ENCODE measurements at places on chromosomes 11 and 22.

- no peak for DNase-seq
These were observed 312.7 kb downstream of the NTM start for GRCh38 chr11:131683131-131683530.

GRCh38 chr22:31248965-31249958 lies 37.2 kb downstream of the LIMK2 start:
- DNase-seq = no peak

GRCh38 chr11:9716275-9717039 lies 52.6 kb downstream of the SWAP70 start:
- peak; percentile 83 for DNase-seq

GRCh38 chr11:126727381-126727780 lies 273.2 kb downstream of the KIRREL3 start:
- DNase-seq = no peak

- DNase-seq = no peak
These were observed 1021.4 kb upstream of the TENM4 start for GRCh38 chr11:80462211-80462610.

- DNase-seq = no peak
These were observed 230.1 kb downstream of the MIAT start for GRCh38 chr22:26887456-26887855.

DNA sequence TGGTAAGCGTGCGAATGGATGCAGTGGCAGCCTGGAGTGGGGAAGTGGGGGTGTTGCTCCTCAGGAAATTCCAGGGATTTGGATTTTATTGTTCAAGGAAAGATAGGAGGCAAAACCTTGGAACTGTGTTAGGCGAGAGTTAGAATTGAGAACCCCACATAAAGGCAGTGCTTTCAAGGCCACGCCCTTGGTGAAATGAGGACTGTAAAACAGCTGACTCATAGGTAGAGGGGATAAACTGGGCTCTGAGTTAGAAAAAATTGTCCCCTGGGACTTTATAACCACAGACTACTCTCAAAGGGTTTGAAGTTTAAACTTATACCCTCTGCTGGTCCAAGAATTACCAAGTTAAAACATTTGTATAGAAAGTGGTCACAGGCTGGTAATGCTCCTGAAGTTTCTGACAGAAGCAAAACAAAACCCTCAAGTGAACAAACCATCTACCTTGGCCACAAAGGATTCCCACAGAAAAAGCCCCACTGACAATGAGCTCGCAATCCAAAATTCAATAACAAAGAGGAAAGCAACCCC lies 250.3 kb upstream of the TBCEL start:
- DNase-seq = no peak

DNA sequence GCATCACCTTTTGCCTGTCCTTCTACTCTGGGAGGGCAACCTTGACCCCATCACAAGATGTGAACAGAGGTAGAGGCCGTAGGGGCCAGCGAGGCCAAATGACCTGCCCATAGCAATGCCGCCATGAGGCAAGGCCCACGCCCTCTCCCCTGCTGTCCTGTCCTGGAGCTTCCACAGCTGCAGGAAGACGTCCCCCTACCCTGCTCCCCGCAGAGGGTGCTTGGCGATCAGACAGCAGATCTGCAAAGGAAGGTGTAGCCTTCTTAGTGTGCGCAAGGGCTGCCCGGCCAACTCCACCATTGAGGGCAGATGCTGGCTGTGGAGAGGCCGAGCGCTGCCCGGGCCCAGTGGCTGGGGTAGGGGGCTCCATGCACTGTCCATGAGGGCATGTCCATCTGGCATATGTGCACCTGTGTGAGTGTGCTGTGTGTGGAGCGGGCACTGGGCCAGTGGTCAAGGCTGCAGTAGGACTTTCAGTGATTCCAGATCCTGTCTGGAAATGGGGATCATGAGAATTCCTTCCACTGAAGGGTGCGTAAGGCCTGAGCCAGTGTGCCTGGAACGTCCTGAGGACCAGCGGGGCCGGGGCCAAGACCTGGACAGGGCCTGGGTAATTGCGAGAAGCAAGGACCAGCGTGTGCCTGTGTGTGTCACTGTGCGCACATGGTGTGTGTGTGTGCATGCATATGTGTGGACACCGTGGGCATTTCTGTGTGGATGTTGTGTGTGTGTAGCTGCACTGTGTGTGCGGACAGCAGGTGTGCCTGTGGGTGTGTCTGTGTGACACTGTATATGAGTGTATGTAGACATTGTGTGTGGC lies 11.0 kb downstream of the TRPM5 start:
- DNase-seq = no peak

DNA sequence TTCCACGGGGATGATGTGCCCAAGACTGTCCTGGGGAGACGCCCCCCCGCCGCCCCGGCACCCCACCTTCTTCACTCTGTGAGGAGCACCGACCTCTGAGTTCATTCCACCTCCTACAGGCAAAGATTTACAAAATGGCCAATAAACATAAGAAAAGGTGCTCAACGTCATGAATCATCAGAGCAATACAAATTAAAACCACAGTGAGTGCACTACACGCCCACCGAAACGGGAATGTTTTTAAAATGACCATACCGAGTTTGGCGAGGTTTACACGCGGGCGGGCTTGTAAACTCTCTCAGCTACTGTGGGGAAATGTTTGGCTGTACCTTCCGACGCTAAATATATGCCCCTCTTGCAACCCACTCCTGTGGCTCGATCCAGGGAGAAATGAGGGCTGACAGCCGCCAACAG lies 7.9 kb downstream of the NPTXR start:
- no peak for DNase-seq

DNA sequence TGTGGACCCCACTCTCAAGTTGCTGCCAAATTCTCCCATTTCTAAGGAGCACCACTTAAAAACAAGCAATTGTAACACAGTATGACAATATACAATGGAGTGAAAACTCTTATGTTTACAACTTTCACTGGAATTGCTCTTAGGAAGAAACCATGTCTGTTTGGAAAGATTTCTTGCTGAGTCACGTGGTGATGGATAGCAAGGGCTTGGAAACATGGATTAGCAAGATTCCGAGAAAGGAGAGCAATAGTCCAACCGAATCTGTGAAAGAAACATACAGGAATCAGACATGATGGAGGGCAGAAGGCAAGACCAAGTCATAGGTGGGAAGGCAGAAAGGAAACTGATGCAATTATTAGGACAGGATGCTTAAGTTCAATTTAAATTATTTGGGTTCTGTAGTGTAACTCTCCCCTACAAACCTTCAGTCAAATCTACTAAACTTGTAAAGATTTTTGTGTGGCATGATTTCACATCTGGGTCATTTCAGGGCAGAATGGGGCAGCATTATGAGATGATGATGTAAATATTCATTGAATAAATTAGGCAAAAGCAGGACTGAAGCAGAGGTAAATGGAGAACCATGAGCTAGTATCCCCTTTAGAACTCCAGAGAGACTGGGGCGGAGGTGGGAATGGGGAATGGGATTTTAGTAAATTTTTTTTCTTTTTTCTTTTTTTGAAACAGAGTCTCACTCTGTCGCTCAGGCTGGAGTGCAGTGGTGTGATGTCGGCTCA lies 27.8 kb upstream of the THY1 start:
- no peak for DNase-seq

- no peak for DNase-seq
These were observed 32.4 kb downstream of the POU2F3 start for GRCh38 chr11:120272303-120272702.

- no peak for DNase-seq
These were observed 47.3 kb downstream of the PRDM11 start for GRCh38 chr11:45193695-45194094.

DNA sequence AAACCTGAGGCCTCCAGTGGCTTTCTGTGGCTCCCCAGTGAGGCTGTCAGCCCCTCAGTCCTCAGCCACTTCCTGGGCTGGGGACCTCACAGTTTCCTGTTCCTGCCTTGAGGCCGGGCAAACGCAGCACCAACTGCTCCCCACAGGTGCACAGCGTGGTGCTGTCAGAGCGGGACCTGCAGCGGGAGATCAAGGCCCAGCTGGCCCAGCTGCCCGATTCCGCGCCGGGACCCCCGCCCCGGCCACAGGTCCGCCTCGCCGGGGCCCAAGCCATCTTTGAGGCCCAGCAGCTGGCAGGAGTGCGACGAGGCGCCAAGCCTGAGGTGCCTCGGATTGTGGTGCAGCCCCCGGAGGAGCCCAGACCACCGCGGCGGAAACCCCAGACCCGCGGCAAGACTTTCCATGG lies 5.4 kb downstream of the TBC1D10C start:
- DNase-seq = no peak

DNA sequence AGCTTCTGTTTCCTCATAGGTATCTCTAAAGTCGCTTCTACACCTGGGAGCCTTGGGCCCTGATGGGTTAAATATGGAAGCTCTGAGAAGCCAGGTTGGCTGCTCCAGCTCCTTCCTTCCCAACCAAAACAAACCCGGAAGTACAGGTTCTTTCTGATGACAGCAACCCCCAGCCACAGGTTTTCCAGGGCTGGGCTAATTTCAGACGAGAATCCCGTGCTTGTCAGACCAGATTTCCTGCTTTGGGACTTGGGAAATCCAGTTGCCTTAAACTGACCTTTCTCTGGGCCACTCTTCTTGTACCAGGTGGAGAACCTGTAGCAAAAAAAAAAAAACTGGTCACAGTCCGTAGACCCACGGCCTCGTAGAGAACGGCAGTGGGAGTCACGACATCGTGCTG lies 51.9 kb downstream of the RBX1 start:
- DNase-seq = no peak

DNA sequence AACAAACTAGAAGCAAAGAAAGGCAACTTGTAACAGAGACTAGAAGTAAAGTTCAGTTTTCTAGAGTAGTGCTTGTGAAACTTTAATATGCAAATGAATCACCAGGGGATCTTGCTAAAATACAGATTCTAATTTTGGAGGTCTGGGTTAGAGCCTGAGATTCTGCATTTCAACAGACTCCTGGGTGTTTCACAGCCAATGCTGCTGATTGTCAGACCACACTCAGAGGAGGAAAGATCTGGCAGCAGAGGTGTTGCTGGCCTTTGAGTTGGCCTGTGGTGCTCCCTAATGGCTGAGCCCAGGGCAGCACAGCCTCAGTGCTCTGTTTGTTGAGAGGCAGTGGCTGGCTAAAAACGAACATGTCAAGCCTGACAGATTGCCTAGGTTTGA lies 5.4 kb downstream of the CRY2 start:
- peak; percentile 48 for DNase-seq

DNA sequence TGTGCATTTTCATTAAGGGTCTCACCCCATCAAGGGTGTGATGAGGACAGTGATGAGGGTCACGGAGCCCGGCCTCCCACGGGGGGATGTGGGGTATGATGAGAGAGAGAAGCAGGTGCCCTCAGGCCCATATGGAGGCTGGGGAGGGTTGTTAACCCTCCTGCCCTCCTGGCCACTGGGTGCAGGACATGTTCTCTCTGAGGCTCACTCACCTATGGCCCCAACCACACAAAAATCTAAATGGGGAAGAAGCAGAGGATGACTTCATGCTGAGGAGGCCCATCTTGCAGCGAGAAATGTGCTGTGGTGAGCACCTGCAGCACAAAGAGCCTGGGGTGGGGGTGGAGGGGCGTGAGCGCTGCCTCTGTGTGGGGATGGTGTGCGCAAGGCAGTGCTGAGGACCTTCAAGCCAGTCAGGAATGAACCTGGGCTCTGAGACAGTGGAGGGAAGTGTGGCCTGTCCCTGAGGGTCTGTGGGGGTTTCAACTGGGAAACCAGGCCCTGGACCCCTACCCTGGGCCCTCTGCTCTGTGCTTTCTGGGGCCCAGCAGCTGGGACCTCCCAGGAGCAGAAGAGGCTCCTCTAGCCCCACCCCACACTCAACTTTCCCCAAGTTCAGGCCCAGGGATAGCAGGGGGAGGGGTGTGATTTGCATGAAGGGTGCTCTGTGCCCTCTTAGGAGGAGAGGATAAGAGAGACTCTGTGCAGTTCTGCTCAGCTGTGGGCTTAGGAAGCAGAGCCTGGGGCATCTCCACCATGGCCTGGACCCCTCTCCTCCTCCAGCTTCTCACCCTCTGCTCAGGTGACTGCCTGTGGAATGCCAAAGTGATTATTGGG lies 43.0 kb upstream of the TOP3B start:
- DNase-seq = no peak

- no peak for DNase-seq
These were observed 1.0 kb downstream of the ADAMTS15 start for GRCh38 chr11:130449310-130449990.

DNA sequence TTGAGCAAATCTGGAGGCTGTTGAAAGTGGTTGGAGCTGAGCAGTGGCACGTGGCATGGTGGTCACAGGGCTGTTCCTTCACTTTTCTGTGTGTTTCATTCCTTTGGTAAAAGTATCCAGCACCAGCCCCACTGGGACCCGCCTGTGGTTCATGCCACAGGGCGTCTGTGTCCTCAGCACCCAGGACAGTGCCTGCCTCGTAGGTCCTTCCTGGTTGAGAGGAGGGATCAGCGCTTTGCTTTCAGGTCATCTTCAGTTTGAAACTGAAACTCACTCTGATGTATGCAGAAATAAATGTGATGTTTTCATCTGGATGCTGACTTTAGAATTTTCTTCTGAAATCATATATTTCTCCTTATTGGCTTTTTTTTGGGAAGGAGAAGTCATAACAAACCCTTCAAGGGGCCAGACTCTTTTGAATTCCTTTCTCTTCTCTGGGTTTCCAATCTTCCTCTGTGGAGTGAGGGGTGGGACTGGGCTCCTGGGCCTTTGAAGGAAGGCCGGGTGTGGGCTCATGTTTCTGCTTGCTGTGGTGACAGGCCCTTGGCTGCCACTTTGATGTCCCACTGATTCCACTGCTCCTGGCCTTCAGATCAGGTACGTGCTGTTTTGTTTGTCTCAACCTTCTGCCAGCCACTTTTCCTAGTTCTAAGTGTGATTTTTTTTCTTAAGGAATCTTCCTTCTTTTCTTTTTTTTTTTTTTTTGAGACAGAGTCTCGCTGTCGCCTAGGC lies 26.2 kb downstream of the TBC1D22A start:
- DNase-seq = no peak

- no peak for DNase-seq
These were observed 7.4 kb downstream of the EEF1G start for GRCh38 chr11:62566247-62566646.

DNA sequence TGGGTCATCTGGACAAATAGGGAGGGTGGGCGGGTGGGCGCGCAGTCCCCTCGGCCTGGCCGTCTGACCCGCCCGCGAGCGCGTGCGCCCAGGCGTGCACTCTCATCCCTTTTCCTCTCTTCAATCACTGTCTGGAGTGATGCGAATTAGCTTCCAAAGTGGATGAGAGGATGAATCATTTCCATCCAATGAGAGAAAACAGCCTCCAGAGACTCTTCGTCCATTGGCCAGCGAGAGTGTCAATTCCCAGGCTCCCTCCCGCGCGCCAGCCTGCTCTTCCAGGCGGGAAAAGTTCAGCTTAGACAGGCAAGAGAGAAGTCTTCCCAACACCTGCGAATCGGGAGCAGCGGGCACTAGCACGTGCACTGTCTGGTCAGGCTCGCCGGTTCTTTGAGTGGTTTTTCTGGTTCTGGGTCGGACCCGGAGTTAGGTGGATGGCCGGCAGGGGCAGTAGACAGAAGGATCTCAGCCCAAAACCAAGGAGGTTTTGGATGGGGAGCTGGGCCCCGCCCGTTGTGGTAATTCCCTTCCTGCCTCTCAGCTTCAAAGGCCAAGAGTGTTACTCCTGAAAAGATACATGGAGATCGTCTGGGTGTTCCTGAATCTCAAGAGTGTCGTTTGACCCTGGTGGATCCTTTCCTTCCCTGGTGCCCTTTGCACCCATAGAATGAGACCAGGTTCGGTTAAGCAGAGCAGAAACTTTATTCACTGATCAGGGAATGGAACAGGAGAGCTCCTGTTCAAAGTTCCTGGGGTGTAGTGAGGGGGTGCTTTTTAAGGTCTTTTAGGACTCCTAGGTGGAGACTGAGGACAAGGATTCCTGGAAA lies 33.4 kb upstream of the GLYATL1 start:
- no peak for DNase-seq

GRCh38 chr22:39936523-39937145 lies 23.6 kb upstream of the TMA7B start:
- no peak for DNase-seq

GRCh38 chr11:86117001-86117711 lies 48.3 kb upstream of the PICALM start:
- peak; percentile 54 for DNase-seq

Data from inflammatory macrophage treated with lipopolysaccharide for 1 hour (primary cell).